ENCODE measurements at places on chromosomes 2 and 18. TPM values are rescaled to one million over a fixed set of nuclear protein-coding genes. Genes with fewer than 3 reads are reported as not detected.

Gene SP100
- total RNA-seq, result 68.8 TPM

Gene C2orf66
- 0.08 TPM for total RNA-seq

Gene CFAP53
- total RNA-seq, result 0.38 TPM

Gene SLC5A7
- total RNA-seq, result not detected

Gene ZNF519
- total RNA-seq, result 5.3 TPM
